ENCODE measurements at places on chromosomes 3 and 15.
A peak's percentile ranks its signal among the peaks of the same experiment; 100 is the strongest.

DNA sequence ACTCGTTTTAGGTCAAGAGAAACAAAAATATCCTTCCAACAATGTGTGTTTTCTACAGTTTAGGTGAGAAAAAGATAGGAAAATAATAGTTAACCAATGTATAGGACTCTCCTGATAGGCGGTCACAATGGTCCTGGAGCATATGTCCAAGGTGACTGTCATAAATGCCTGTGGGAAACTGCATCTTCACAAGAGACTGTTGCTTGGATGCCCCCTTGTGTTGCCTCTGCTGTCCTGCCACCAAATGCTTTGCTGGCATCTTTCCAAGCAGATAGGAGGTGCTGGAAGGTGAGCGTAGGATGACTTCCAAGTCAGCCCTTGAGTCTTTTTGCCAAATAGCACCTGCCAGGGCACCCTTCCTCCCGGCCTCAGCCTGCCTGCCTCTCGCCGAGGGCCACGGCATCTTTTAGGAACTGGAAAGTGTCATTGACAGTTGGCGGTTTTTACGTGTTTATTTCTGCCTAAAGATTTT is 24.1 kb upstream of the SACM1L start:
- peak; percentile 58 for DNase-seq

- DNase-seq: no peak
Observed at GRCh38 chr3:23550402-23550801, 255.4 kb upstream of the UBE2E1 start.

GRCh38 chr15:74924525-74924924 is 13.3 kb downstream of the COX5A start:
- no peak for DNase-seq

- no peak for DNase-seq
Observed at GRCh38 chr15:90212221-90213098, 11.3 kb downstream of the SEMA4B start.

DNA sequence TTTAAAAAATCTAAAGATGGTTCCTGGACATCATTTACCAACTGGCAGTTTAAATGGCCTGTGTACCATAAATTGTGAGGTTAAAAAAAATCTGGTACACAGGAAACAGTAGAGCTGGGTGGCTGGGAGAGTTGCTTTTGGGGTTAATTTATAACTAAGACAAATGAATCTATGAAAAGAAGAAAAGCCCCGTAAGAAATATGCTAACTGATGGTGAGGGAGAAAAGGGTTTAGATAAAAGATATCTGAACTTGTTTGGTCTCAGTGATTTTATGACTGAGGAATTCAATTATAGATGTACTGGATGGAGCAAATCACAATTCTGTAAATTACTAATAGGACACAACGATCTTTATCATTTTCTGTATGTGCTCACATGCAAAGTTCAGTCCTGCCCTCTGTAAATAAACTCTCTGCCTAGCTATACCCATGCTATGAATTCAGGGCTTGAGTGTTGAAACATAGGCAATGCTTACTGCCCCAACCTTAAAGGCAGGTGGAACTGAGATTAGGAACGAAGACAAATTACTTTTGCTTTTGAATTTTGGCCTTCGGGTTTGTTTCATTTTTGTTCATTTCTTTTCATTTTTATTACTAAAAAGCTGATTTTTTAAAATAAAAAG is 28.0 kb downstream of the PPARG start:
- no peak for DNase-seq

- no peak for DNase-seq
Observed at GRCh38 chr15:101543926-101544612, 54.6 kb upstream of the PCSK6 start.

DNA sequence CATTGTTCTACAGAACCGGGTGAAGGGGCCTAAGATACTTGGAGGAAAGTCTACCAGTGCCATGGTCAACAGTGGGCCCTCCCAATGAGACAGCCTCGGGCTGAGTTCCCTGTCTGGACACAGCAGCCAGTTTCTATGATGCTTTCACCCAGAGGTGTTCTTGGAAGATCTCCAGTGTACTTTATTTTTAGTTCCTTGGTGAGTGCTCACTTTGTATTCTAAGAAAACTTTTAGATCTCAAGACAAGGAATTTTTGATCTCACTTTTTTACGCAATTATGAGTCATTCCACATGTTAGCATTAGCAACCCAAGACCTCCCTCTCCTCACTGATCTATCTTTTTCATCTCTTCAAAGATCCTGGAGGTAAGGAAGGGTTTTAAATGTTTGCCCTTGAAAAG is 287.7 kb downstream of the RORA start:
- peak; percentile 72 for DNase-seq

DNA sequence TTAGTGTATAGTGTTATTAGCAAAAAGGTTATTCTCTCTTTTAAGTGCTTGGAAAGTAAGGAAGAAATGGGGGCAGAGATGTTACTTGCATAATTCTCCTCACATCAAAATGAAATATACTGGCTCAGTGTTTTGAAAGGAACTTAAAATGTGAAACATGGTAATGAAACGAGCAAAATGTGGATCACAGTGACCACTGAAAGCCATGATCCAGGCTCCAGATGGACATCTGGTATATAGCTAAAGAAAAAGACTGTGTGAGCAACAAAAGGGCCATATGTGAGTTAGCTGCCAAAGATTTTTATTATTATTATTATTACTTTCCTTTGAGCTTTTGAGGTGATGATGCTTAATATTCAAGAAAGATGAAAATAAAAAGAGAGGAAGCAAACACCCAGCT is 89.6 kb downstream of the GAP43 start:
- DNase-seq: no peak

DNA sequence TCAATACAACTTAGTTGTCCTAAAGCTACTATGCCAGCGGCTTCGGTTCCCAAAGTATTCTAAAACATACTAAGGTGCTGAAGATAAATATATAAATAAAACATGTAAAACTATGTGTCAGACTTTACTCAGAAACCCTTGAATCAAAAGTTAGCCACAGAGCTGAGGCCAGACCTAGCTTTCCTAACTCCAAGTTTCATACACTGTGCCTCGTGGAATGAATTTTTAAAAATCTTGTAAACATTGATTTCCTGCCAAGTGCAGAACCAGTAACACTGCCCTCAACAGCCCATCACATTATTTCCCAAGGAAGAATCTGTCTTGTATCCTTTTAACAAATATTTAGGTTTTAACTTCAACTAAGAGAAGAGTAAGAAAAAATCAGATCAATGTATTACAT is 36.4 kb downstream of the TAMM41 start:
- peak; percentile 58 for DNase-seq
